ENCODE measurements at places on chromosomes 3 and 15.
A peak's percentile ranks its signal among the peaks of the same experiment; 100 is the strongest.

DNA sequence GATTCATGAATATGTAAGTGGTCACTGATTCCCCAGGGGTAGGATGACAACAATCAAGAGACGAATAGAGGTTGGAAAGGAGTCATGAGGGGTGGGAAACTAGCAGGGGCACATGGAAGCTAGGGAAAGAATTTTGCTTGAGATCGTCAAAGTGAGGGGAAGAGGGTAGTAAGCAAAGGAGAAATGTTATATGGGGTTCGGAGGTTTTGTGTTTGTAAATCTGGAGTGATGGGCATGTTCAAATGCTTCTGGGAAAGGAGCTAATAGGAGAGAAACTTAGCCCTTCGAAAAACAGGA, 7.9 kb downstream of the RPL14 start:
- no peak for DNase-seq

DNA sequence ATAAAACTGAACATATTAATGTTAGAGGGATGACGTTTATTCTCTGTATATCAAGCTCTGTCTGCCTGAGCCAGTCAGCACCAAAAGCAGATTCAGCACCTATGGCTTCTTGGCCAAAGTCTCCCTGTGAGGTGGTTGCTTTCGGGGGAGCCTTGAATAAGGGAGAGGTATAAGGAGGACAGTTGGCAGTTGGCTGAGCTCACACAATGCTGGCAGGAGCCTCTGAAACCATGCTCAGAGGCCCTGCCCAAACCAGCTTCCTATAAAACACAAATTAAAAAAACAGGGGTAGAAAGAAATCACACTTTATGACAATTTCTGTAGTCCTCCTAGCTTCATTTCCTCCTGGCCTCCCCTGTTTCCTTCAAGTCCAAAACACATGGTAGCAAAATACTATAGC, 18.8 kb downstream of the ARHGEF3 start:
- no peak for DNase-seq

DNA sequence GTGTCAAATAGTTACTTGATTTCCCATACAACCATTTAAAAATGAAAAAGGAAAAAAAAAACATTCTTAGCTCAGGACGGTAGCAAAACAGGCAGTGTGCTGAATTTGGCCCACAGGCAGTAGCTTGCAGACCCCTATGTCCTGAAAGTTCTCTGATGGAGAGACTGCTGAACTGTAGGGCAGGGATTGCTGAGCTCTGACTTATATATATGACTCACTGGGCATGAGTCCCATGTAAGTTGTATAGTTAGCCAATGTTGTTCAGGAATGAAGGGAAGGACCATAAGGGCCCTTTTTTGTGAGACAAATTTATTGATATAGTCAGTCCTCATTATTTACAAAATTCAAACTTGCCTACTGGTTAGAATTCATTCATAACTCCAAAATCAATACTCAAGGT, 36.9 kb upstream of the FRMD4B start:
- no peak for DNase-seq

DNA sequence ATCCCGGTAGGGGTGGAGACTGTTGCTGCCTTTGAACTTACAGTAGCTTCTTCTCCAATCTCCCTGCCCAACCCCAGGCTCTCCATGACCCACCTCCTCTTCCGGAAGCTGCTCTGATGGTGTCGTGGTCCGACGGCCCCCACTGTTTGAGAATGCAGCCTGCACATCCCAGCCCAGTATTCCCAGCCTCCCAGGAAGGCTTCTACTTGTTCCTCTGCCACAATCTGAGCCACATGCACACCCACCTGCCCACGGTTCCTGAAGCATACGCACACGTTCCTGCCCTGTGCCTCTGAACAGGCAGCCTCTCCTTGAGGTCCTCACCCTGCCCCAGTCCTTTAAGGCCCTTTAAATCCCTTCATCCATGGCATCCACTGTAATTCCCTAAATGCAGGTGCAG, 57.4 kb downstream of the ABTB1 start:
- no peak for DNase-seq

DNA sequence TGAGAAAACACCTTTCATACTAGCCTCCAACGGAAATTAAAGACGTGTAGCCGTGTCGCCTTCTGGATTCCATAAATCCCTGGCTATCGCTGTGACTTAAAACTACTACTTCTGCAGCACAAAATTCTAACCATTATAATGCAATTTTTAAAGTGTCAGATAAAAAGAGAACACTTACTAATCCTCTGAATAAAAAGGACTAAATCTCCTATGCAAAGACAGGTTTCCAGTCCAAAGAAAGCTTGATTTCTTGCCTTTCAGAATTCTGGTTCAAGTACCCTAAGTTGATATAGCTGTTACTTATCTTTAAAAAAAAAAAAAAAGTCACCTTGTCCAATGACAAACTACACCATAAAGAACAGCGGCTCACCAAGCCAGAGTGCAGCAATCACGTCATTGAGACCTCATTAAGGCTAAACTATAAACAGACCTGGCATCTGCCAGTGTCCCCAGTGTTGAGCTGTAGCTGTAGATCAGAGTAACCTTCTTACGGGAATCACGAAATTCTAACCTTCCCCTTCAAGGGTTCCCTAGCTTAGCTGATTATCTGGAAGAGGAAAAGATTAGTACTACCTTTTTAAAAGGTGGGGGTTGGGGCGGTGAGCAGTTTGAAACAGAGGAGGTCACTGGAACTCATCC, 2.2 kb downstream of the ABCC5 start:
- DNase-seq = no peak

- DNase-seq = peak; percentile 55
These were observed 12.7 kb downstream of the TICRR start for GRCh38 chr15:89587955-89588354.

DNA sequence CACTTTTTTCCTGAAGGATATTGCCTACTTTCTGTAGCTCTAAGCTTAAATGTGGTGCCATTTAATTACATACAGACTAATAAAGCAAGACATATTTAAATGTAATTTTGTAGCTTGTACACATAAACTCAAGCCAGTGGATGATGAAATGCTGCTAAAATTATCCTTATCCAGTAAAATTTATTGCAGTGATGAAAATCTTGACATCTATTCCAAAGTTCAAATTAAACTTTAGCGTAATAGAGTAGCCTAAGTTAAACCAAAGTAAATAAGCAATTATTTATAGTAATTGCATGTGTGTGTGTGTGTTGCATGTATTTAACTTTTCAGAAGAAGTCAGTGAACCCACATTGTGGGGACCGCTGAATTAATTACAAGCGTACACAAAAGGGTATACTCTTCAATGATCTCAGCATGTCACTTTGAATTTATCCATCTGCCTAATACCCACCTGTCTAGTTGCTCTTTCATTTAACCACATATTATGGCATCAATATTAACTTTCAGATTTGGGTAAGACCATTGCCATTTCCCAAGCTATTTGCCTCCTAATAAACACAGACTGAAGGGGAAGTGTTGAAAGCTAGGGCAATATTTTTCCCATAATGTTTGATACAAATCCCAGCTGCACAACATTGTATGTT, 85.0 kb downstream of the MECOM start:
- DNase-seq = no peak

DNA sequence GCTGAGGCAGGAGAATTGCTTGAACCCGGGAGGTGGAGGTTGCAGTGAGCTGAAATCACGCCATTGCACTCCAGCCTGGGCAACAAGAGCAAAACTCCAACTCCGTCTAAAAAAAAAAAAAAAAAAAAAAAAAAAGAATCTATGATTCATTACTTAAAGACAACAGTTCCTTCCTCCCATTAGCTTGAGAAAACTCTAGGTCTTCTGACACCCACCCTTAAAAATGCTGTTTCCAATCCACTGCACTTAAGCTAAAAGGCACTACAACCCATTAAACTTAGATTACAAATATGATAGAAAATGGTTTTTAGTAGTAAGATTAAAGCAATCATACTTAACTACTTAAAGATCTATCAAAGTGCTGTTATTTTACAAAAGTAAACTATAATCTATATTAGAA, 40.0 kb upstream of the BHLHE40 start:
- DNase-seq = no peak

DNA sequence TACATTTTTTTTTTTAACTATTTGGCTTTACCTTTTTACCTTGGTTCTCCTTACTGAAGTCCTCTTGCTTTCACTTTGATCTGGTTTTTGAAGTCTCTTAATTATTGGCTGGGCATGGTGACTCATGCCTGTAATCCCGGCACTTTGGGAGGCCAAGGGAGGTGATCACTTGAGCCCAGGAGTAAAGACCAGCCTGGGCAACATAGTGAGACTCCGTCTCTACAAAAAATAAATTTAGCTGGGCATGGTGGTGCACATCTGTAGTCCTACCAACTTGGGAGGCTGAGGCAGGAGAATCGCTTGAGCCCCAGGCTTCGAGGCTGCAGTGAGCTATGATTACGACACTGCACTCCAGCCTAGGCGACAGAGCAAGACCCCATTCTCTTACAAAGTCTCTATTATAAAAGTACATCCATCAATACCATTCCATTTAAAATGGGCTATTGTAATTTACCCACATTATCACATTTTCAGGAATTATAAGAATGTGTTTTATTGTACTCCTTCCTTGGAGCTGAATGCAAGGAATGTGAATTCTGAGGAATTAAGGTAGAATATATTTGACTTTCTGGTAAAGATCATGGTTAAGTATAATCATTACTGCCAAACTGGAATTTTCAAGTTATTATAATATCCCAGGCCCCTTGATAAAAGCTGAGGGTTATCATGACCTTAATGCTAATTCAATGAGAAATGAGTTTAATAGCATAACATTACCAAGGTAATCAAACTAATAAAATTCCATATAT, 49.0 kb downstream of the MSL2 start:
- no peak for DNase-seq

DNA sequence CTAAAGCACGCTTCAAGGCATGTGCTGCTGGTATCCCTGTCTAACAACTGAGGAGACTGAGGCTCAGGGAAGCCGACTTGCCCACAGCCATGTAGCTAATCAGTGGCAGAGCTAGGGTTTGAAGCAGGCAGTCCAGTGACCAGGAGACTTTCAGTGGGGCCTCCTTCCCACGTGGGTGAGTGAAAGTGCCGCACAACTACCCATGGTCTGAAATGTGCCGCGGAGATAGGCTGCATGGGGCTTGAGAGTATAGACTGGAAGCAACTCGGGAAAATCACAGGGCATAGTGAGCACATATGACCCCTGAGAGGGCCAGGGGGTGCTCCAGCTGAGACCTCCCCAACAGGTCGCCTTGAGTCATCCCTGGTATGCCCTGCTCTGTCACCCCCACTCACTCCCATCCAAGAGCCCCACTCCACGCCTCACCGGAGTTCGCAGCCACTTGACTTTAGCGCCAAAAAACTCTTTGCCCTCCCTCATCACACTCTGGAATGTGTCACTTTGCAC, 19.1 kb downstream of the FAM174B start:
- no peak for DNase-seq

DNA sequence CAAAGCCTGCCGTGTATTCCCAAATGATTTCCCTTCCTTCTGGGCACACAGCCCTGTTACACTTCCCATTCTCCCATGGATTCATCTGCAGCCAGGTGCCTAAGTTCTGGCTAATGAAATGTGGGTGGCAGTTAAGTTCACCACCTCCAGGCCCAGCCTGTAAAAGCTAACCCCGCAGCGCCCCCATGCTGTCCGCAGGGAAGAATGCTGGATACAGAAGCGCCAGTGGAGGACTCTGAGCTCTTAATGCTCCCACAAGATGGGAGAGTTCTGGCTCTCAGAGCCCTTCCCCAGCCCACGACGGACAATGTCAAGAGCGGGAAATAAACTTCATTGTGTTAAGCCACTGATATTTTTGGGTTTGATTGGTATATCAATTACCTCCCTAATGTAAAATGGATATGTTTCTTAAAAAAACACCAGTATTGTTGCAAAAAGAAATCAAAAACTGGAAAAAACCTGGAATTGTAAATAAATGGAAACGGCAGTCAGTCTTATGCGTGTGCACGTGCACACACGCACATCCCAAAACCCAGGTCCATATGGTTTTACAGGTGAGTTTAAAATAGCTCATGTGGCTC, 37.7 kb upstream of the FGD5 start:
- DNase-seq = peak; percentile 73

GRCh38 chr3:79724206-79724605, 43.6 kb downstream of the ROBO1 start:
- DNase-seq = no peak

DNA sequence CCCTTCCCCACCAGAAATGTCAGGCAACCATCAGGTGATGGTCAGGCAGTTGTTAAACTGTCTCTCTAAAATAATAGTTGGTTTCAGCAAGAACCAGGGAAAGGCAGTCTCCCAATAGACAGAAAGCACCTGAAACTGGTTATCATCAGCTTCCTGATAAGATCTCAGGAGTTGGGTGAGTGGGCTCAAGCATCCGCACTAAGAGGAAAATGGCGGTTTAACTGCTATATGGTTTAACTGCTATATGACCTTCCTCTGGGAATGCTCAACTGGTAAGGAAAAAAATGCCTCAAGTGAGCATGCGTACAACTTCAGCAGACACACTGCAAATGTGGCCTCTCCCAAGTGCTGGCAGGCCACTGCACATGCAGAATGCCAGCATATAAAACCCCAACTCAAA, 240.8 kb upstream of the CMC1 start:
- DNase-seq = no peak

GRCh38 chr3:124802061-124802698, 71.9 kb downstream of the UMPS start:
- no peak for DNase-seq

GRCh38 chr15:77604973-77605372, 27.7 kb downstream of the LINGO1 start:
- no peak for DNase-seq

DNA sequence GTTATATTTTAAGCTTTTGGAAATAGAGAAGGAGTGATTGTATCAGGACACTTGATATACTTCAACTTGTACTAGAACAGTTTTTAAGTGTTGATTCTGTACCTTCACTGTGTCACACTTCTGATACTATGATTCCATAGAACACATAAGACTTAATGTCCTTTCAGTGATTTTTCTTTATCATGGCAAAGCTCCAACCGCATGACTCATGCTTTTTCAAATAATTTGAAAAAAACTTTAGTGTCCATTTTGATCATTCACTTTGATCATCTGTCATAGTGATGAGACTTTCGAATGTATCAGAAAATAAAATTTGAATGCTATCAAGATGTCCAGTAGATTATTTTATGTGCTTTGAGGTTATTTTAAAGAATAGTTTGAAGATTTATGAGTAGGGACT, 32.0 kb downstream of the AP4E1 start:
- no peak for DNase-seq

Data from AG20443 (cell line).